Activated B cell treated with CpG ODN at 0.5 μM for 24 hours (primary cell): ENCODE measurements at places on chromosomes 5 and 9. TPM values are rescaled to one million over a fixed set of nuclear protein-coding genes. Genes with fewer than 3 reads are reported as not detected.

- DNase-seq, result no peak
Measured at GRCh38 chr9:2216591-2216990, 201.4 kb downstream of the SMARCA2 start.

GRCh38 chr9:93699650-93700049 lies 123.3 kb downstream of the PHF2 start:
- DNase-seq, result no peak

DNA sequence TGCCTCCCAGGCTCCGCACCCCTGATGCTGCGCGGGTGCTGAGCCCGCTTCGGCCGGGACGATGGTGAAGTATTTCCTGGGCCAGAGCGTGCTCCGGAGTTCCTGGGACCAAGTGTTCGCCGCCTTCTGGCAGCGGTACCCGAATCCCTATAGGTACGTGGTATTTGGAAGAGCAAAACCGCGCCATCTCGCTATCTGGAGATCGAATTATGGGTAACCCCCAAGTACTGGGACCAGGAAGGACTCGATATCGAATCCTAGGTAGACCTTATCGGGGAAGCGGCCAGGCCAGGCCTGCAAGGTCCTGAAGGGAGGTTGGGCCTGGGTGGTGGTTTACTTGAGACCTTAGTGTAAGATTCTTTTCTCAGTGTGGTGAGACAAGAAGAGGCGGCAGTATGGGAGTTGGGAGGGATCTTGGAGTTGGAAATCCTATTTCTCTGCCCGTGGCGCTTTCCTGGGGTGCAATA lies 359 bp downstream of the PRELID1 start:
- no peak for DNase-seq

DNA sequence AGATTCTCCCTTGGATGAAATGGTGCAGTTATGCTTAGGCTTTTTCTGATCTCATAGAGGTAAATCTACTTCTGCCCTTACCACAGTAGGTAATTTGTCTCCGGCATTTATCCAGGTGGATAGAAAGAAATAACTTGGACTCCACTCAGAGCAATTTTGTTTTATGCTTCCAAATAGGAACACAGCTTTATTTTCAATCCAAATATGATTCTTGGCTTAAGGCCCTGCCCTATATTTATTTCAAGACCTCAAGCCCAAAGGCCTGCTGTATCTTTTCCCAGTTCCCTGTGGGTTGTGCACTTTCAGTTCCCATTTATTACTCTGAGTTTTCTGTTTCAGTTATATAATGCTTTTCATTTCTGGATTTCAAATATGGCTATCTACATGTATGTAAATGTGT lies 274.2 kb upstream of the SMC2 start:
- no peak for DNase-seq

ADAMTS13 gene
- 1.9 TPM in 2 replicates for total RNA-seq
